ENCODE measurements at places on chromosomes 4 and X. TPM values are rescaled to one million over a fixed set of nuclear protein-coding genes. Genes with fewer than 3 reads are reported as not detected.

CLDN22 gene
- total RNA-seq = not detected

ADAMTS3 gene
- 0.49 TPM for total RNA-seq

GRCh38 chr4:138851391-138852335 lies 163.9 kb upstream of the NOCT start:
- DNase-seq = peak; percentile 85

GYPA gene
- total RNA-seq = not detected

All from foreskin keratinocyte (primary cell).